ENCODE measurements at places on chromosomes 12 and 14.
A peak's percentile ranks its signal among the peaks of the same experiment; 100 is the strongest.

GRCh38 chr14:76894308-76894707, 68.1 kb downstream of the LRRC74A start:
- no peak for DNase-seq

GRCh38 chr14:52950898-52951680, at the start of gene FERMT2:
FERMT2 (minus strand) TSS chr14:52951050; CDS start chr14:52950568, 482 bp downstream.
- DNase-seq = peak; percentile 81

GRCh38 chr12:80709811-80710726, 2.6 kb downstream of the MYF6 start:
- DNase-seq = no peak

DNA sequence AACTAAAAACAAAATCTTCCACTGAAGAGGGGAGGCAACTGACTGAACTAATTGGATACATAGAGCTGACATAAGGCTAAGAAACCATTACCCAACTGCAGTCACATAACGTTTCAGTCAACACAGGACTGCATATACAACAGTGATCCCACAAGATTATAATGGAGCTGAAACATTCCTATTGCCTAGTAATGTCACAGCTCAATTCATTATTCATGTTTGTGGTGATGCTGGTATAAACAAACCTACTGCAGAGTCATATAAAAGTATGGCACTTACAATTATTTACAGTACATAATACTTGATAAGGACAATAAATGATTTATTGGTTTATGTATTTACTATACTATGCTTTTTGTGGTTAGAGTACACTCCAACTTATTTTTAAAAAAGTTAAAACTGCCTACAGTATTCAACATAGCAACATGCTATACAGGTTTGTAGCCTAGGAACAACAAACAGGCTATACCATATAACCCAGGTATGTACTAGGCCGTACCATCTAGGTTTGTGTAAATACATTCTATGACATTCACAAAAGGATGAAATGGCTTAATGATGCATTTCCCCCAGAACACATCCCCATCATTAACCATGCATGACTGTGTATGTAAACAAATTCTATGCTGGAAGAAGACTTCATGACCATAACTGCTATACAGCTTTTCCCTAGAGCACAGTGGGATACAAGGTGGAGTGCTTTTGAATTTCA, 4.3 kb downstream of the NAP1L1 start:
- DNase-seq = peak; percentile 11

DNA sequence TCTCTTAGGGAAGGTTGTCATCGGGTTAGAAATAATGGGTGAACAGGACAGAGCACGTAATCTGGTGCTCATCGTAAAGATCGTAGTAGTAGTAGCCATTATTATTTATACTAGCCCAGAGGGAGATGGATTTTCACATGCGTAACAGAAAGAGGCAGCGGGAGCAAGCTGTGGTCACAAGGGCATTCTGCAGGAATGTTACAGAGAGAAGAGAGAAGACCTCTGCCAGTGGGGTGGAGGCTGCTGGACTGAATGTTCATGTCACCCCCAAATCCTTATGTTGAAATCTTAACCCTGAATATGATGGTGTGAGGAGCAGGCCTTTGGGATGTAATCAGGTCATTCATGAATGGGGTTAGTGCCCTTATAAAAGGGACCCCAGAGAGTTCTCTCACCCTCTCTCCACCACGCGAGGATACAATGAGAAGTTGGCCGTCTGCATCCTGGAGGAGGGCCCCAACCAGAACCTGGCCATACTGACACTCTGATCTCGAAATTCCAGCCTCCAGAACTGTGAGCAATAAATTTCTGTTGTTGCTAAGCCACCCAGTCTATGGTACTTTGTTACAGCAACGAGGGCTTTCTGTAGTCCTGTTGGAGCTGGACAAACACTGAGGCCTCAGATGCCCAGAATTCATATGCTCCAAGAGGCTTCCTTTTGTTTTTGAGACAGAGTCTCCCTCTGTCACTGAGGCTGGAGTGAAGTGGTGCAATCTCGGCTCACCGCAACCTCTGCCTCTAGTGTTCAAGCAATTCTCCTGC, 131.2 kb upstream of the MED13L start:
- DNase-seq = no peak

GRCh38 chr12:46071769-46072624, 81.6 kb upstream of the SCAF11 start:
- peak; percentile 66 for DNase-seq

DNA sequence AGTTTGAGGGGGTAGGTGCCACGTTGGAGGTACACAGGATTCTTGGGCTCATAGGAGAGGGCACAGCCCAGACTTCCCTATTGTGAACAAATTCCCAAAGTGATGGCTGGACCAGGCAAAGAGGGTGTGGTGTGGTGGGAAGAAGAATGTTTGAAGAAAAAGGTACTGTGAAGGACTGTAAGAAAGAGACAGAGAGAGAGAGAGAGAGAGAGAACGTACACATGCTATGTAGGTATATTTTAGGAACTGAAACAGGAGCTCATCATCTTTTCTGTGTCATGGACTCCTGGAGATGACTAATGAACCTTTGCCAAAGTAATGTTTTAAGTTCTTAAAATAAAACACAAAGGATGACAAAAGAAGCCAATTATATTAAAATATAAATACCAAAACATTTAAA, 24.5 kb downstream of the SLC17A8 start:
- DNase-seq = no peak

DNA sequence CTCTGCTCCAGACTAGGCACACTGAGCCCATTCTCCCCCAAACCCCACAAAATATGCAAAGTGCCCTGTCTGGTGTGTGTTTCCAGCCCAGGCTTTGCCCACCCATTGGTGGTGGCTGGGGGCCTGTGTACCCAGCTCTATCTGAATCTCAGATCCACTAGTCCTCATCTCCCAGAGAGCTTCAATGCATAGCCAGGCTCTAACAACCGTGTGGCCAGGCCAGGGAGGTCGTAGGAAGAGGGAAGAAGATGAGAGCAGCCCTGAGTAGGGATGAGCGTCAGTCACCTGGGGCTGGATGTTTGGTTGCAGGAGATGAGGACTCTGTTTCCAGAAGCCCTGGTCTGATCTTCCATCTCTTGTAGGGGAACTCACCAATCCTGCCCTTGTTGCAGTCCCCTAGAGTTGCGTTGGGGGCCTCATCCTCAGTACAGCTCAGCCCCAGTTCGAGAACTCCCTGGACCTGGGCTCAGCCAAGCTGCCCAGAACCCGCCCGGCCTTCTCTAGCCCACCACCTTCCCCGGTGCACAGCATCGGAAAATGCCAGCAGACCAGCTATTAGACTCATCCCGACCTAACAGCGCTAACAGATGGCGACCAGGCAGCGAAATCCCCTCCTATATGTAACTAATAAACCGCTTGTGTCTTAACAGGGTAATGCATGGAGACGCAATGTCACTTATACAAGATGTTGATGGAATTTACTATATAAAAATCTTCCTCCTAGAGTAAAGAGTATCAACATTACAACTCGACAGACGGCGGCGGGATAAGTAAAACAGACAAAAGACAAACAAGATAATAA, 3.2 kb upstream of the LHX5 start:
- DNase-seq = no peak
